ENCODE measurements at places on chromosomes 1 and 21. TPM values are rescaled to one million over a fixed set of nuclear protein-coding genes. Genes with fewer than 3 reads are reported as not detected.

GRCh38 chr1:185566995-185567394 is 167.2 kb upstream of the HMCN1 start:
- no peaks in the 10 kb centered on the region for H3K27me3 ChIP-seq
- peak overlapping the region; percentile 82 for H3K27ac ChIP-seq
- H3K4me3 ChIP-seq, result peak overlapping the region; percentile 64

GRCh38 chr1:189084811-189085210 is 1392.9 kb downstream of the BRINP3 start:
- no peak for DNase-seq
- H3K4me1 ChIP-seq, result no peaks in the 10 kb centered on the region
- H3K4me3 ChIP-seq, result no peak overlapping the region
- no peaks in the 10 kb centered on the region for H3K27me3 ChIP-seq
- H3K36me3 ChIP-seq, result no peaks in the 10 kb centered on the region
- H3K27ac ChIP-seq, result no peak overlapping the region

DNA sequence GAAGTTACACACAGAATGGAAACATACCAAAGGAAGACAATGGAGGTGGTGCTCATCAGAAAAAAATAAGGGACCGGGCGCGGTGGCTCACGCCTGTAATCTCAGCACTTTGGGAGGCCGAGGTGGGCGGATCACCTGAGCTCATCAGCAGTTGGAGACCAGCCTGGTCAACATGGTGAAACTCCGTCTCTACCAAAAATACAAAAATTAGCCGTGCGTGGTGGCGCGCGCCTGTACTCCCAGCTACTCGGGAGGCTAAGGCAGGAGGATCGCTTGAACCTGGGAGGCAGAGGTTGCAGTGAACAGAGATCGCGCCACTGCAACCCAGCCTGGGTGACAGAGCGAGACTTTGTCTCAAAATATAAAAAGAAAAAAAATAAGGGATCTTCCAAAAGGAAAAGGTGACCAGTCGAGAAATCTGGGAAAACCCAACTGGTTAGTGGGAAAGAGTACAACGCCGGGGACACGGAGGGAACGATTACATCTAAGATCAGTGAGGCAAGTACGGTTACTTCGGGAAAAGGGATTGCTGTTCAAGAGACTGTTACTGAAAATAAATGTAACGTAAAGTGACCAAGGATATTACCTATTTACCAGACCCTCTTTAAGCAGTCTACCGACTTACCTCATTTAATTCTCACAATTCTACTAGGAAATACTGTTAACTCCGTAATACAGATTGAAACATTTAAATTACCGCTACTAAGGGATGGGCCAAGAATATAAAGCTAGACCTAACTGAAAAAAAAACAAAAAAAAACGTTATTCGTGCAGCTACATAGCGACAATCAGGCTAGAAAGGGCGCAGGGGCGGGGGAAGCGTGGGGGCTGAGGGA is 822 bp downstream of the CCT3 start:
- peak overlapping the region; percentile 97 for H3K27ac ChIP-seq
- peak overlapping the region; percentile 99 for H3K4me3 ChIP-seq
- peaks cover 26% of the 10 kb centered on the region for H3K4me1 ChIP-seq
- peaks cover 53% of the 10 kb centered on the region for H3K36me3 ChIP-seq
- peaks cover 3% of the 10 kb centered on the region for H3K27me3 ChIP-seq
- DNase-seq, result peak; percentile 59

DNA sequence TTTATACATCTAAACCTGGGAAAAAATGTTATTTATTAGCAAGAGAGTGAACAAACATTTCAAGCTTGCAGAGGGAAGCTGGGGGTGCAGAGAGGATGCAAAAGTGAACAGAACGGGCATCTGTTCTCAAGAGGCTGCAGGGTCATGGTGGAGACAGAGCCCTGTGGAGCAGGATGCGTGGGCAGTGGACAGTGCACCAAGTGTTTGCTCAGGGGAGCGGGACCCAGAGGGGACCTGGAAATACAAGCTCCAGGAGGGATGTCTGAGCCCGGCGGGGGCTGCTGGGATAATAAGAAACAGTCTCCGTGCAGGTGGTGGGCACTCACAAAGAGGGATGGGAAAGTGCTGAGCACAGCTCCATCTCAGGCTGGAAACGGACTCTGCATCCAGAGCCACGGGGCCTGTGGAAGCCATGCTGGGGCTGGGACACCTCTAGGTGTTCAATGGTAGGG is 105.3 kb upstream of the SLC45A1 start:
- DNase-seq, result no peak
- H3K4me3 ChIP-seq, result peak overlapping the region; percentile 49
- H3K4me1 ChIP-seq, result peaks cover 26% of the 10 kb centered on the region
- peak overlapping the region; percentile 58 for H3K27ac ChIP-seq
- peaks cover 26% of the 10 kb centered on the region for H3K27me3 ChIP-seq

- no peaks in the 10 kb centered on the region for H3K36me3 ChIP-seq
- no peak for DNase-seq
- no peak overlapping the region for H3K27ac ChIP-seq
- peaks cover 3% of the 10 kb centered on the region for H3K27me3 ChIP-seq
Observed at GRCh38 chr1:111956155-111956771, 33.2 kb downstream of the KCND3 start.

- H3K4me3 ChIP-seq, result no peak overlapping the region
- no peaks in the 10 kb centered on the region for H3K27me3 ChIP-seq
- H3K4me1 ChIP-seq, result no peaks in the 10 kb centered on the region
- no peak for DNase-seq
Observed at GRCh38 chr1:34050709-34051485, 114.1 kb downstream of the CSMD2 start.

DNA sequence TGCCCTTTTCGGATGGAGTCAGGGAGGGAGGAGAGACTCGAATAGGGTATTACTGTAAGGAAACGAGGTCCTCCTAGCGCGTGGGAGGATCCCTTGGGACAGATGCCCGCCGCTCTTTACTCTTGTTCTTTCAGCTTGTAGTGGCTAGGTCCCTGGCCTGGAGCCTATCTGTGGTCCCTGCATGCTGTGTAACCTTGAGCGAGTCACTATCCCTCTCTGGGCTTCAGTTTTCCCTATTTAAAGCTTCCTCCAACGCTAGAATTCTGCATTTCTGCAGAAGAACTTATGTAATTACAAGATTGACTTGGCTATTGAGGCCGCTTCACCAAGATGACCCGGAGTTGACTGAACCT is 744 bp downstream of the MIER1 start:
- H3K27me3 ChIP-seq, result no peaks in the 10 kb centered on the region
- peaks cover 19% of the 10 kb centered on the region for H3K36me3 ChIP-seq
- H3K4me1 ChIP-seq, result peaks cover 41% of the 10 kb centered on the region
- H3K27ac ChIP-seq, result peak overlapping the region; percentile 97

DNA sequence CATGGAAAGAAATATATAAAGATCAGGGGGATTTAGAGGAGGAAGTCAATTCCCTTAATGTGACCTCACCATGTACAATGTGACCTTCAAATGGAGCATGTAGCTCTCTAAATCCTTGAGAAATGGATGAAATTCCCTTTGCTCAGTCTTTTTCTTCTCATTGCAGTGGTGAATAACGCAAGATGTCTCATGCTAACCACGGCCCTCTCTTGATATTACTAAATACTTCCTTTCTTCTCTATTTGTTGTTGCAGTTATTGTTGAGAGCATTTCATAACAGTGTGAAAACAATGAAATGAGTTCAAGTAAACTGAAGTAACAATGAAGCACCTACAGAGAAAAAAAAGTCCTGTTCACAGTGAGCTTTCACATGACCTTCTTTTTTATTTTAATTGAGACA is 55.6 kb downstream of the ZNF281 start:
- peaks cover 38% of the 10 kb centered on the region for H3K4me1 ChIP-seq
- no peaks in the 10 kb centered on the region for H3K36me3 ChIP-seq
- H3K4me3 ChIP-seq, result peak overlapping the region; percentile 33

GRCh38 chr1:231494439-231495110 is 33.9 kb upstream of the TSNAX start:
- no peaks in the 10 kb centered on the region for H3K36me3 ChIP-seq
- no peak overlapping the region for H3K4me3 ChIP-seq
- H3K27ac ChIP-seq, result no peak overlapping the region
- peaks cover 4% of the 10 kb centered on the region for H3K27me3 ChIP-seq
- H3K4me1 ChIP-seq, result peaks cover 4% of the 10 kb centered on the region

GRCh38 chr1:12232221-12232620 is 2.4 kb downstream of the VPS13D start:
- H3K27me3 ChIP-seq, result peaks cover 3% of the 10 kb centered on the region
- no peak overlapping the region for H3K27ac ChIP-seq
- no peak overlapping the region for H3K4me3 ChIP-seq
- H3K4me1 ChIP-seq, result peaks cover 8% of the 10 kb centered on the region
- DNase-seq, result no peak

GRCh38 chr1:174417921-174418320 is 29.8 kb upstream of the GPR52 start:
- no peak overlapping the region for H3K4me3 ChIP-seq
- no peak for DNase-seq
- peaks cover 6% of the 10 kb centered on the region for H3K4me1 ChIP-seq
- H3K27ac ChIP-seq, result no peak overlapping the region
- no peaks in the 10 kb centered on the region for H3K27me3 ChIP-seq

DNA sequence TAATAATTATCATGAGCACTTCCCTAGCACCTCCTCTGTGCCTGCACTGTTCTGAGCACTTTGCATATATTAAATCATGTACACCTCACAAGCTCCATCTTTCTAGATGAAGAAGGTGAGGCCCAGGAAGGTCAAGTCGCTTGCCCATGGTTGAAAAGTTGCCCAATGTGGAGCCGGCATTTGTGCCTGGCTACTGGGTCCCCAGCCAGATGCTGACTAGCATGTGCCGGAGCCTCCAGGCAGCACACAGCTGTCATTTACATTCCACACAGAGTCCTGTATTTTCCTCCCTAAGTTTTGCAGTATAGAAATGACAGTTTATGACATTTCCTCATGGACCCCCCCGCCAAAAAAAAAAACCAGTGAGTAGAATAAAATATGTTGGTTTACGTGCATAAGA is 94.3 kb downstream of the BCAR3 start:
- H3K27me3 ChIP-seq, result peaks cover 7% of the 10 kb centered on the region
- H3K36me3 ChIP-seq, result no peaks in the 10 kb centered on the region
- no peak overlapping the region for H3K4me3 ChIP-seq
- H3K27ac ChIP-seq, result no peak overlapping the region
- H3K4me1 ChIP-seq, result peaks cover 12% of the 10 kb centered on the region

- H3K27ac ChIP-seq, result no peak overlapping the region
- H3K27me3 ChIP-seq, result peaks cover 5% of the 10 kb centered on the region
- peaks cover 3% of the 10 kb centered on the region for H3K4me1 ChIP-seq
- no peaks in the 10 kb centered on the region for H3K36me3 ChIP-seq
Observed at GRCh38 chr1:1914101-1914970, 724 bp upstream of the CALML6 start.

GRCh38 chr1:207454046-207454964 is at the start of gene CR2:
TSS of gene CR2 (plus strand) at chr1:207454328. CDS start at chr1:207454419, 91 bp downstream.
- no peaks in the 10 kb centered on the region for H3K36me3 ChIP-seq
- peak within 1 kb of the TSS; percentile 56 for H3K4me3 ChIP-seq
- no peak within 1 kb of the TSS for H3K27ac ChIP-seq

DNA sequence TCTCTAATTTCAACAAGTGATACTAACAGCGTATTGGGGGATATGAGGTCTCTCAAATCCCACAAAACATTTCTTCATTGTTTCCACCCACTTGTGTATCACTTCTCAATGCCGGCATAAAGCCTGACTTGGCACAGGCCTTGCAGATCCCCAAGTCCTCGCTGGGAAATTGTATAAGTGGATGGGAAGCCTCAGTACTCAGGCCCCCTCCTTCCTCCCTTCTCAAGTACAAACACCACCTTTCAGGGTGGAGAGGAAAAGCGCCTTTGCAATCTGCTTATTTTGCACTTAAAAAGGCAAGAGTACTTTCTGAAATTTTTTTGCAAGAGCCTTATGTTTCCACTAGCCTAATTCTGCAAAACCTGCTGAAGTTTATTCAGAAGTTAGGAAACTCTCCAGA is 25.8 kb upstream of the KLHDC8A start:
- no peak overlapping the region for H3K4me3 ChIP-seq
- H3K27me3 ChIP-seq, result peaks cover 18% of the 10 kb centered on the region
- no peaks in the 10 kb centered on the region for H3K36me3 ChIP-seq

GRCh38 chr21:42435833-42436232 is 32.1 kb downstream of the UBASH3A start:
- H3K27me3 ChIP-seq, result no peaks in the 10 kb centered on the region
- peaks cover 96% of the 10 kb centered on the region for H3K36me3 ChIP-seq
- DNase-seq, result no peak
- no peak overlapping the region for H3K4me3 ChIP-seq
- H3K4me1 ChIP-seq, result peaks cover 60% of the 10 kb centered on the region
- H3K27ac ChIP-seq, result no peak overlapping the region

GRCh38 chr1:88581703-88582102 is 102.4 kb upstream of the PKN2 start:
- H3K36me3 ChIP-seq, result no peaks in the 10 kb centered on the region
- H3K4me3 ChIP-seq, result no peak overlapping the region
- DNase-seq, result no peak
- H3K4me1 ChIP-seq, result no peaks in the 10 kb centered on the region
- H3K27ac ChIP-seq, result no peak overlapping the region
- H3K27me3 ChIP-seq, result peaks cover 24% of the 10 kb centered on the region

GRCh38 chr1:16122350-16122881 is 33.5 kb downstream of the EPHA2 start:
- H3K36me3 ChIP-seq, result no peaks in the 10 kb centered on the region
- no peak overlapping the region for H3K4me3 ChIP-seq
- DNase-seq, result no peak
- H3K27me3 ChIP-seq, result no peaks in the 10 kb centered on the region
- H3K4me1 ChIP-seq, result peaks cover 6% of the 10 kb centered on the region
- no peak overlapping the region for H3K27ac ChIP-seq

DNA sequence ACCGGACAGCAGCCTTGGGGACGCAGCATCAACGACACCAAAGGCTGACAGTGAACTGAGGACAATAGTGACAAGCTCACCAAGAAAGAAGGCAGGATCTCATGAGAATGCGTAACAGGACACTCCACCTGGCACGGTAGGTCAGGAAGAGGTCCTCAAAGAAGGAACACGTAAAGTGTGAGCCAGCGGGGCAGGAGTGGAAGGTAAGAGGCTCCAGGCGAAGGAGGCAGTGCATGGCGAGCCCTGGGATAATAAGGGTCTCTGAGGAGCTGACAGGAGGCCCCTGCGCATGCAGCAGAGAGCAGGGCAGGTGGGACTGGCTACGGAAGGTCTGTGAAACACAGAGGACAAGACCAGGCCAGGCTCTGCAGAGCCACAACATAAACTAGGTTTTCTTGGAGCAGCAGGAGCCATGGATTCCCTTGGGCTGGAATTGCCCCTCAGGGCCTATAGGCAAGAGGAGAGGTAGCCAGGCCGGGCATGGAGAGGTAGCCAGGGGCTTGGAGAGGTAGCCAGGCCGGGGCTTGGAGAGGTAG is 8.2 kb downstream of the LSS start:
- peaks cover 12% of the 10 kb centered on the region for H3K36me3 ChIP-seq
- H3K27me3 ChIP-seq, result no peaks in the 10 kb centered on the region
- H3K27ac ChIP-seq, result no peak overlapping the region

GRCh38 chr21:35016071-35016470 is 33.0 kb downstream of the RUNX1 start:
- H3K27ac ChIP-seq, result no peak overlapping the region
- no peaks in the 10 kb centered on the region for H3K27me3 ChIP-seq
- no peak overlapping the region for H3K4me3 ChIP-seq
- H3K4me1 ChIP-seq, result peaks cover 59% of the 10 kb centered on the region
- H3K36me3 ChIP-seq, result peaks cover 31% of the 10 kb centered on the region

CD101 gene
- total RNA-seq, result 0.82 TPM

DCST1 gene
- total RNA-seq, result not detected

CREB3L4 gene
- total RNA-seq, result 8.3 TPM

ELOVL1 gene
- total RNA-seq, result 76.8 TPM

MAP10 gene
- total RNA-seq, result 2.7 TPM

FCER1G gene
- total RNA-seq, result 0.63 TPM

CLCA1 gene
- total RNA-seq, result not detected

GBP6 gene
- total RNA-seq, result 0.40 TPM

KIF21B gene
- 49.3 TPM for total RNA-seq

GJA4 gene
- total RNA-seq, result not detected

FCRLA gene
- not detected for total RNA-seq
